ENCODE measurements at places on chromosomes 12 and 14. TPM values are rescaled to one million over a fixed set of nuclear protein-coding genes. Genes with fewer than 3 reads are reported as not detected.

DNA sequence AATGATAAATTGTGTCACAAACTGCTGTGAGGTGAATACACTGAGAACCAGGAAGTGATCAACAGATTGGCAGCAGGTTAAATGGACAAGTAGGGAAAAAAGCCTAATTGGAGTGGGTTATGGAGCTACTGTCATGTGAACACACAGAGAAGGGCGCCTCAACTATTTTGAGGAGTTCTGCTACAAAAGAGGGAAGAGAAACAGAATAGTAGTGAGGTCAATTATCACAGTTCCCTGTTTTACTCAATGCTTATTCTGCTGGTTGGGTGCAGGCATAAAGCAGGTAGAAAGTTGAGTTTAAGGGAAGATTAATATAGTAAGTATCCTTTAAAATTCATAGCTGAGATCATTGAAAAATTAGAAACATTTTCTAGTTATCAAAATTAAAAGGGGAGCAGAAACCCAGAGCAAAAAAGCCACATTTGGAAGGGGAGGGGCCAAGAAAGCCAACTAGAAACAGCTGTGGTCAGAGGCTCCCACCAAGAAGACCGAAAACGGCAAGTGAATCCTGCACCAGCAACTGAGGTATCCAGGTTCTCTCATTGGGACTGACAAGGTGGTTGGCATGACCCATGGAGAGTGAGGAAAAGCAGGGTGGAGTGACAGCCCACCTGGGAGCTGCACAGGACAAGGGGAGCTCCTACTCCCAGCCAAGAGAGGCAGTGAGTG lies 105.7 kb downstream of the ZC3H14 start:
- DNase-seq: no peak
- H3K36me3 ChIP-seq: peaks cover 18% of the 10 kb centered on the region
- peaks cover 2% of the 10 kb centered on the region for H3K27me3 ChIP-seq
- no peak overlapping the region for H3K27ac ChIP-seq
- H3K4me3 ChIP-seq: peak overlapping the region; percentile 17
- peaks cover 6% of the 10 kb centered on the region for H3K4me1 ChIP-seq

C1QL4 gene
- total RNA-seq: 4.8 TPM

GPHB5 gene
- total RNA-seq: not detected

DNA sequence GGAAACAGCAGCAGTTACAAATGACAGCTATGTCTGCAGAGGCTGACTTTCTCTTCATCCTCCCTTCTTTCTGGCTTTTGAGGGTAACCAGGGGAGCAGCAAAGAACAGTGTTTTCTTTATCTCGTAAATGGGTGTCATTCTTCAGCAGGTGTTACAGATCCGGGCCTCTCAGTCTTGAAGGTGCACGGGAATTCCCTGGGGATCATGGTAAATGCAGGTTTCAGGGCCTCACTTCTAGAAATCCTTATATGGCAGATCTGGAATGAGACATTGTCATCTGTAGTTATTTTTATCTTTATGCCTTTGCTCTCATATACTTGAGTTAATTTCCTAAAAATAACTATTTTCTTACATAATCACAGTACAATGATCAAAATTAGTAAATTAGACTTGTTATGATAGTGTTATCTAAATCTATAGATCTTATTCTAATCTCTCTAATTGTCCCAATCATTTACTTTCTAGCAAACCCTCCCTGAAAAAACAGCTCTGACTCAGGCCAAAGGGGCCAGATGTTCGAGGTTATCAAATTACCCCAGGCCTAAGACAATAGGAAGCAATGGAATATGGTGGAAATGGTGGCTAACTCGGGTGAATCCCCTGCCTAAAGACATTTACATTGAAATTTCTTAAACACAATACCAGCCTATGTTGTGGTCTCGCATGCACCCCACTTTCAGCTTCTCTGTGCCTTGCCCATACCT lies 145.0 kb downstream of the CAND1 start:
- H3K27me3 ChIP-seq: no peaks in the 10 kb centered on the region
- H3K4me1 ChIP-seq: peaks cover 28% of the 10 kb centered on the region
- no peak overlapping the region for H3K4me3 ChIP-seq
- no peak for DNase-seq
- H3K27ac ChIP-seq: no peak overlapping the region
- H3K36me3 ChIP-seq: peaks cover 5% of the 10 kb centered on the region

DNA sequence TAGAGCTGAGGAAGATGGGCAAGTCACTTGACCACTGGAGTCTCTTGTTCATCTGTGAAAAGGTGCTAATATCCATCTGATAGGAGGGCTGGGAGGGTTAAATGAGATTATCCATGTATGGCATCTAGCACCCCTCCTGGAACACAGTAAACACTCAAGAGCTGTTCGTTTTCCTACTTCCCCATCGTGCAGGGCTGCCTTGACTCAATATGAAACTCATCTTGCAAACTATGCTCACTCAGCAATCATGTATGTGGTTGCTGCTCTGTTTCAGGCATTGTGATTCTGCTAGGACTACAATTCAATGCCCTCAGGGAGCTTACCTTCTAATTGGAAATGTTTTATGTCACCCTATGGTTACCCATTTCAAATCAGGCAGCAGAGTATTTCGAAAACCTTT lies 395.6 kb downstream of the BCAT1 start:
- DNase-seq: no peak
- H3K4me3 ChIP-seq: no peak overlapping the region
- H3K4me1 ChIP-seq: peaks cover 12% of the 10 kb centered on the region
- no peaks in the 10 kb centered on the region for H3K27me3 ChIP-seq

DNA sequence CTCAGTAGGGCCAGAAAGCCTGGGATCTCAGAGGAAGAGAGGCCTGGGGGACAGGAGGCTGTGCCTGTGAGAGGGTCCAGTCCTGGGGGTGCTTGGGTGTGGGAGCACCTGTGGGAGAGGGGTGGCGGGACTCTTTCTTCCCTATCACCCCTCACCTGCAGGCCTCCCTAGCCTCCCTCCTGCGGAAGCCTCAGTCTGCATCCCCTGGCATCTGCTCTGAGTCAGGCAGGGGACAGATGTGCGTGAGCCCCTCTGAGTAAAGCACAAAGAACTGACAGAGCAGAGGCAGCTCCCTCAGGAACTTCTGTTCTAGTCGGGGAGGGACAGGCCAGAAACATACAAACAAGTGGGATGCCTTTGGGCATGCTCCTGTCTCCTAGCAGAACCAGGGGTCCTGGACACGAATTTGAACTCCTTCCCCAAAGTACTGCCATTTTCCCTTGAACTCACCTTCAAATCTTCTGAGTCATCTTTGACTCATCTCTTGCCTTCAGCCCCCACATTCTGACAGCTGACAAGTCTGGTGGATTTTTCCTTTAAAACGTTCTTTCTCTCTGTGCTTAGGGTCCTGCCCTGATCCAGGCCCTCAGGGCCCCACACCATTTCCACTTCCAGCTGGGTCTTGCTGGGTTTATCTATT lies 8.5 kb upstream of the HSP90AA1 start:
- peaks cover 2% of the 10 kb centered on the region for H3K27me3 ChIP-seq
- peak overlapping the region; percentile 79 for H3K27ac ChIP-seq
- no peaks in the 10 kb centered on the region for H3K36me3 ChIP-seq
- H3K4me1 ChIP-seq: peaks cover 18% of the 10 kb centered on the region

LGMN gene
- 36.9 TPM for total RNA-seq

GRCh38 chr12:105916760-105917039 lies 222.1 kb downstream of the NUAK1 start:
- no peak for DNase-seq
- no peaks in the 10 kb centered on the region for H3K36me3 ChIP-seq
- H3K27ac ChIP-seq: no peak overlapping the region
- H3K4me3 ChIP-seq: no peak overlapping the region

- peaks cover 26% of the 10 kb centered on the region for H3K4me1 ChIP-seq
- H3K36me3 ChIP-seq: no peaks in the 10 kb centered on the region
- no peak for DNase-seq
- peaks cover 3% of the 10 kb centered on the region for H3K27me3 ChIP-seq
These were observed 45.8 kb downstream of the ELK3 start for GRCh38 chr12:96239711-96240635.

DNA sequence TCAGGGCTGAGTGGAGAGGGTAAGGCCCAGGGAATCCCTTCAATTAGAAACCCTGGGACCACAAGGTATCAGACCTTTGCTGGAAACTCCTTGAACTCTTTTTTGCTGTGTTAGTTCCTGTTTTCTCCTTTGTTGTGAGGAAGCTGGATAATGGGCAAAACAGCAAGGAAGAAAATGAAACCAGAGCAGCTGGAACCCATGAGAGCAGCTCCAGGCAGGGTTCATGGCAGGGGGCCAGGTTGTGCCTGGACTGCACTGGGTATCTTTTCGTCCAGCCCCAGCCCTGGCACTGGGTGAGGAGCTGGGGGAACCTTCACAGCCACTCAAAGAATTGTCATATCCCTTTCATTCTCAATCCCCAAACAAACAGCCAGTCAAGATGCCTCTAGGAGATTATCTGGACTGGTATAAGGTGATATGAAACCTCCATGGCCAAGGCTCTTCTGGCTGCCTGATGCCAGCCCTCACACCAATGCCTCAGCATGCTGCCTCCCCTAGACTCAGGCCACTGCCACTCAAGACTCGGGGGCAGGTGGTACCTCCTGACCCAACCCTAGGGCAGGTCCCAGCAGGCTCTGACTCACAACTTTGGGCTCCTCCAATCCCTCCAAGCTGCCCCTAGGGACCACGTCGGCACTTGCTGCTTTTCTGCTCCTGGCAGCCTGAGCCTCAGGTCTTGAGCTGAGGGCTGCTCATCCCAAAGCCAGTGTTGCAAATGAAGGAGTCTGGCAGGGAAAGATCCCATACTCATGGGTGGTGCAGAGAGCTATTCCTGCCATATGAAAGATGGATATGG lies 16.5 kb downstream of the FAM186B start:
- peaks cover 4% of the 10 kb centered on the region for H3K27me3 ChIP-seq
- H3K4me1 ChIP-seq: peaks cover 17% of the 10 kb centered on the region
- peaks cover 6% of the 10 kb centered on the region for H3K36me3 ChIP-seq
- H3K27ac ChIP-seq: no peak overlapping the region
- H3K4me3 ChIP-seq: no peak overlapping the region

- peaks cover 53% of the 10 kb centered on the region for H3K4me1 ChIP-seq
- peak overlapping the region; percentile 38 for H3K27ac ChIP-seq
- no peak for DNase-seq
- H3K36me3 ChIP-seq: no peaks in the 10 kb centered on the region
- H3K4me3 ChIP-seq: peak overlapping the region; percentile 12
- peaks cover 6% of the 10 kb centered on the region for H3K27me3 ChIP-seq
These were observed 59.7 kb downstream of the RASSF3 start for GRCh38 chr12:64670019-64670418.

DNA sequence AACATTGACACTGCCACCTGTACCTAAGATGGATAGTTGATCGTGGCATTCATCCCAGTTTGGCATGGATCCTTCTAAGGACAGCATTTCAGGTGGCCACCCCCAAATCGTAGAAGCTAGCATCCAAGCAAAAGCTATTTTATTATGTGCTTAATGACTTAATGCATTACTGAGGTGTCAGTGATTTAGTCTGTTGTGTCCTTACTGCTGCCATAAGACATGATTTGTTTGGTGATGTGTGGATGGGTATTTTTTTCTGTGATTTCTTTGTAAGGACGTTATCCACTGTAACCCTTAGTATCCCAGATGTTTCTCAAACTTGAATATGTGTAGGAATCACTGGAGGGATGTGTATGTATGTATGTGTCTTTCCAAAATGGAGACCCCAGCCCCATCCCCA lies 81.2 kb upstream of the EVL start:
- DNase-seq: no peak
- H3K36me3 ChIP-seq: no peaks in the 10 kb centered on the region
- no peak overlapping the region for H3K27ac ChIP-seq
- H3K4me1 ChIP-seq: peaks cover 9% of the 10 kb centered on the region
- H3K4me3 ChIP-seq: no peak overlapping the region

DNA sequence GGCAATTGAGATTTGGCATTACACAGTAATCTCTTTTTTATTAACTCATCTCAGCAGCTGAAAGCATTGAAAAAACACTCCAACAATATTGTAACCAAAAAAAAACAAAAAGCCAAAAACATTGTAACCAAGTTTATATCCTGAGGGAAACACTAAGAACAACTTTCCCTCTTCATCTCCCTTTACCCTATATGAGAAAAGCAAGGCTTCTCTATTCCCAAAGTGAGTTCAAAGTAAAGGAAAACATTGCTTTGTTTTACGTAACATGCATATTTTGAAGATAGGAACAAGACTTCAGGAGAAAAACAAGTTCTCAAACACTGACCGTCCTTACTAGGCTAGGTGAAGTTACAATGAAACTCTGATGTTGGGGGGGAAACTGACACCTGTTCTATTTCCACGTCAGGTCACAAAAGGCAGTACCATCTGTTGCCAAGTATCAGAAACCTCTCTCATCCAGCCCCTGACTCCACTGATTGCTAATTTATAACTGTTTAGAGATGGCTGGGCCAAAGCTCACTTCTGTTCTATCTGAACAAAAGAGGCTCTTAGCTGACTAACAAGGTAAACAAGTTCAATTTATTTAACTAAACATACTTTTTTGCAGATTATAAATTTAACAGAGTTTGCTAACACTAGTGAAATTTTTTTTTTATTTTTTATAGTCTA lies 67.9 kb upstream of the PLXNC1 start:
- H3K27ac ChIP-seq: no peak overlapping the region
- DNase-seq: no peak
- H3K27me3 ChIP-seq: no peaks in the 10 kb centered on the region
- no peaks in the 10 kb centered on the region for H3K36me3 ChIP-seq
- H3K4me1 ChIP-seq: peaks cover 20% of the 10 kb centered on the region
